ENCODE measurements at places on chromosomes 3 and 15.

- no peak for DNase-seq
Observed at GRCh38 chr3:36877930-36878685, 66.7 kb downstream of the TRANK1 start.

DNA sequence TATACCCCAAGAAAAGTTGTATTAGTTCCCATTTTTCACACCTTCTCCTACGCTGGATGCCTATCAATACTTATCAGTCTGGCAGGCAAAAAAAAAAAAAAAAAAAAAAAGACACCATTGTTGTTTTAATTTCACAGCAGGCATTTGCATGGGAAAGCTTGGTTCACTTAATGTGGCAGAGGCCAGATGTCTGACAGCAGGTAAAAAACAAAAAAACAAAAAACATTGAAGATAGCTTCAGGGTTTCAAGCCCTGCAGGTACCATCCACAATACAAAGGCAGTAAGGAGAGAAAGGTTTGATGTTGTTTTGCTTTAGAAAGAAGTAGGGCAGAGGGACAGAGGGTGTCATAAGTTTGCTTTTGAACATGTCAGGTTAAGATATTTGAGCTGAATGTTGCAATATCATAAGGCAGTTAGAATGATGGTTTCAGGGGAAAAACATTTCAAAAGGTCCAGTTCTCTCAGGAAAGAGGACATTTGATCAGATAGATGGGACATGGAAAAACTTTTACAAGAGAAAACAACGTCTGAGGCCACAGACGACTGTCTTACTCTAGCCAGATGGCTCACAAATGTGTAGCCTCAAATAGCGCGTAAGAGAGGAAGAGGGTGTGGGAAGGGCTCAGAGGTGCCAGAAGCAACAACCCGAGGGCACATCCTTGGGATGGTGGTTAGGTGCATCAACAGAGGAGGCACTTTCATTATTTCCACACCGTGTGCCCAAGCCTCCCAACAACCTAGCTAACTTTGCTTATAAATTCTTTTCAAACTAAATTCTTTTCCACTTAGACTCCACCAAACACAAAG is 25.7 kb downstream of the PCOLCE2 start:
- peak; percentile 7 for DNase-seq

GRCh38 chr3:182967218-182968204 is 12.8 kb downstream of the DCUN1D1 start:
- peak; percentile 26 for DNase-seq

DNA sequence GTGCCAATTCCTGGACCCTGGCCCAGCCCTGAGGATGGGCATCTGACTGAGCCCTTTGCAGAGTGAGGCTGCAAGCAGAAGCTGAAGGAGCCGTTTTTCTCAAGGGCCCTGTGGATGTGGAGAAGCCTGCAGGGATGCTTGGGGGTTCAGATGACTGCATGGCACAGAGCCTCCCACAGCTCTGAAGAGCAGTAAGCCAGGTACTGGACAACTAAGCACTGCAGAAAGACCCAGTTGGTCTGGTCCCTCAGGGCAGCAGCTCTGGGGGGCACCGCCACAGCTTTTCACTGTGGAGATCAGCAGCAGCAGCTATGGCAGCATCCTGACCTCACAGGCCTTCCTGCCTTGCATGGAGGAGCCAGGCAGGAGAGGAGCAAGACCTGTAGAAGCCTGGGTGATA is 67.6 kb downstream of the CRYGS start:
- DNase-seq = no peak

GRCh38 chr3:8490079-8490552 is 11.5 kb upstream of the LMCD1 start:
- peak; percentile 94 for DNase-seq

Data from iris pigment epithelial cell (primary cell).